Activated T-helper 1 cell treated with Interleukin-2 at 50 U/mL for 16 hours (primary cell): ENCODE measurements at places on chromosomes 2 and 18.

GRCh38 chr2:29478641-29479040 is 363.4 kb downstream of the CLIP4 start:
- DNase-seq: no peak

DNA sequence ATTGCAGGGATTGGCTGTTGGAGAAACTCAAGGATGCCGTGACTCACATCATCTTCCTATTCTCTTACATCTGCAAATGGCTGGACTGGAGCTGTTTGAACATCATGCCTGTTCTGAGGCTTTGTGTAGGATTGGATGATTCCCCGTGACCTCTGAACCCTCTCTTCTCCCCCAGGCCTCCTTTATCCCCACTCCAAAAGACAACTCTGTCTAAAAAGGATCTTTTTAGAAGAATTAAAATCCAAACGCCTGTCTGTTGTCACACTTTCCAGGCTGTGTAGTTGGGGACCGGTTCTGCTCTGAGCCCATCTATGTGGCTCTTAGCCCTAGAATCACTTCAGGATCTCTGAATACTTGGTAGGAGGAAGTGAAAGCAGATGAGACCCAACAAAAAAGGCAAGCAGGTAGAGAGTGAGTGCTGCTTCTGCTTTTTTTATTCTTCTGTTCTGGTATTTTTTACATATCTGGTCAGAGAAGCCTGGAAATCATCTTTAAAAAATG is 565 bp downstream of the SP140 start:
- no peak for DNase-seq

GRCh38 chr18:78625847-78626246 is 353.8 kb upstream of the SALL3 start:
- no peak for DNase-seq

- no peak for DNase-seq
These were observed at the start of gene ZSWIM2 for GRCh38 chr2:186848873-186849578. Gene ZSWIM2 (minus strand): TSS chr2:186849170. CDS start chr2:186849130, 40 bp downstream.

GRCh38 chr2:158095912-158096311 is 5.8 kb upstream of the UPP2 start:
- DNase-seq: no peak

DNA sequence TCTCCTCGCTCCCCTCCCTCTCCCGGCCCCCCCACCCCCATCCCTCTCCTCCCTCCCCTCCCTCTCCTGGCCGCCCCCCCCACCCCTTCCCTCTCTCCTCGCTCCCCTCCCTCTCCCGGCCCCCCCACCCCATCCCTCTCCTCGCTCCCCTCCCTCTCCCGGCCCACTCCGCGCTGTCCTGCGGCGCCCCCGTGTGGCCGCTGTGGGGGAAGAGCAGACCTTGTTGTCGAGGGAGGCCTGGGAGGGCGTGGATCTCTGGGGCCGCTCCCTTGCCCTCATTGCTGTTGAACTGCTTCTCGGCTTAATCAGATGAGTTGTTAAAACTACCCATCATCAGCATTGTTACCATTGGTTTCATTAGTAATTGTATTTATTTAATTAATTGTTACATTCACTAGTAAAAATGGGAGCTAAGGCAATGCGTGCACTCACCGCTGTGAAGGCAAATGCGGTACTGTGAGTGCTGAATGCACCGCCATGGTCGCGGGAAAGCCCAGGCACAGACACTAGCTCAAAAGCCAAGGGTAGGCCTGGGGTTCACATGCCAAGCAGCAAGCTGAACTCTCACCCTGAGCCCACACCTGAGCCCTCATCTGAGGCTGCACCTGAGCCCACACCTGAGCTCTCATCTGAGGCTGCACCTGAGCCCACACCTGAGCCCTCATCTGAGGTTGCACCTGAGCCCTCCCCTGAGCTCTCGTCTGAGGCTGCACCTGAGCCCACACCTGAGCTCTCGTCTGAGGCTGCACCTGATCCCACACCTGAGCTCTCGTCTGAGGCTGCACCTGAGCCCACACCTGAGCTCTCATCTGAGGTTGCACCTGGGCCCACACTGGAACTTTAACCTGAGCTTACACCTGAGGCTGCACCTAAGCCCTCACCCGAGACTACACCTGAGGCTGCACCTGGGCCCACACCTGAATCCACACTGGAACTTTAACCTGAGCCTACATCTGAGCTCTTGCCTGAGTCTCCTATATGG is 8.8 kb downstream of the RTP5 start:
- peak; percentile 68 for DNase-seq

- no peak for DNase-seq
These were observed 785.5 kb upstream of the HS6ST1 start for GRCh38 chr2:129103936-129104878.

DNA sequence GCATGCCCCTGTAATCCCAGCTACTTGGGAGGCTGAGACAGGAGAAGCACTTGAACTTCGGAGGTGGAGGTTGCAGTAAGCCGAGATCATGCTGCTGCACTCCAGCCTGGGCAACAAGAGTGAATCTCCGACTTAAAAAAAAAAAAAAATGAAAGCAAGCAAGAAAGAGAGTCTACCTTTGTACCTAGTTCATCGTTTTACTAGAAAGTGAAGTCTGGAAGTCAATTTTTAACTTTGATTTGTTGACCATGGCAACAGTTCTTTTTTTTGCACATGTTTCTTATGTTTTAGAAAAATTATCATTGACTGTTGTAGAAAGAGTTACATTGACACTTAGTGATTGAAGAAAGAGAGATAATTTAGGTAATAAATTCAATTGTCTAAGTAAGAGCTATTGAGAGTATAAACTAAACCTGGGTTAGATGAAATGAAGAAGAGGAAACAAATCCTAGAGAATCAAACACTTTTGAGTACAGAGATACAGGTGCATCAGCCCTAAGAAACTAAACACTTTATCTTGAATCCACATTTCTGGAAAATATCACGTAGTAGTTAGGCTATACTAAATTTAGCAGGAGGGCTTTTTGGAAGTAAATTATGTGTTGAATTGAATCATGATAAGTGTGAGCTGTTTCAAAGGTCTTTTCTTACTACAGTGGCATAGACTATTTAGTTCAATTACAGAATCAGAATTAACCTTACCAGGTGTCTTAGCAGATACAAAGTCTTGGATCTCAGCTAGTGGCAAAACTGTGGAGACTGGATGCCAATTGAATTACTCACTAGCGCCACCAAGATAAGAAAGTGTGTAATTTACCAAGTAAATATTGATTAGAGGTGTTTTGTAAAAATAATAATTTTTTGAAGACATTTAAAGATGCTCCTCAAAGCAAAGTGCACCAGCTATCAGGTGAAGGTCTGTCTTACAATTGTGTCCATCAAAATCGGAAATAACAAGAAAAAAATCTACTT is 303.4 kb upstream of the NRXN1 start:
- no peak for DNase-seq

DNA sequence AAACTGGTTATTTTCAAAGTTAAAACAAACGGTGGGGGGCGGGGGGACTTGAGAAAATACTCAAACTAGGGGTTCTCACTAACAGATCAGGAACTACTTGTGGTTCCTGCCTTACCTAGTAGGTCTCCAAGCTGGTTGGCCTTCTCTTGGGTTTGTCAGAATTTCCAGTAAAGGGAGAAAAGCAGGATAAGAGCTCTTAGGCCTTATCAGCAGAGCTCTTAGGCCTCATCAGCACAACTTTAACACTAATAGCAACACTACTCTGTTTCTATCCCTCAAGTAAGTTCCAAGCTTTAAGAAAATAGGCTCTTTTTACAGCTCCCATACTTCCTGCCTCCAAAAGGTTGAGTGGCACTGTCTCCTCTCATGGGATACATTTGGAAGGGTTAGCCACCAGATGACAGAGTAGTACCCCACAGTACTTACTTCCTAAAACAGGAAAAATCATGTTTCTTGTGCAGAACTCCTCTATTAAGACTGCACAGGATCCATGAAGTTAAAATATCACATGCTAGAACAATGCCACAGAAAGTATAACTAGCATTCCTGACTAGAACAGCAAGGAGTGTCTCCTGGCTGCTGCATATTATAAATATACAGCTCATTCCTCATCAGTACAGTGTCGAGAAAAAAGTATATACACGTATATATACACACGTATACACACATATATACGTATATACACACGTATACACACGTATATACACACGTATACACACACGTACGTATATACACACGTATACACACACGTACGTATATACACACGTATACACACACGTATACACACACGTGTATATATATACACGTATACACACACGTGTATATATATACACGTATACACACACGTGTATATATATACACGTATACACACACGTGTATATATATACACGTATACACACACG is 6.1 kb downstream of the FBXO11 start:
- DNase-seq: no peak

GRCh38 chr2:138718405-138718804 is 61.8 kb downstream of the NXPH2 start:
- no peak for DNase-seq

- no peak for DNase-seq
These were observed 542.8 kb downstream of the IRS1 start for GRCh38 chr2:226256709-226257376.

DNA sequence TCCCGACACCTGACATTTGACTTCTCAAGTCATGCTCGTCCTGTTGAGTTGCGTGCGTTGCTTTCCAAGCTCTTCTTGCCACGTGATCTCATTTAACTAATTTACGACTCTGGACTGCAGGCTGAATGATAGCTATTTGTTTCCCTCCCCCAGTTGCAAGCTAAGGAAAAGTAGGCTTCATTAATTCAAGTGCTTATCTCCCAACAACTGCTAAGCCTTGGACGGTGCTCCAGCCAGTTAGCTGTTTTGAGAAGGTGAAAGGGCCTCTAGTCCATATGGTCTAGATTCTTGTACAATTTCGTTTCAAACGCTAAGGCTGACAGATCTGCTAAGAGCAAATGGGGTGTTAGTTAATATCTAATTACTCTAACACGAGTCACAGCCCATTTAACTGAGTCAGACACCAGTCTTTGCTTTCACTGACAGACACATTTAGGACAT is 21.1 kb downstream of the GPR45 start:
- no peak for DNase-seq

DNA sequence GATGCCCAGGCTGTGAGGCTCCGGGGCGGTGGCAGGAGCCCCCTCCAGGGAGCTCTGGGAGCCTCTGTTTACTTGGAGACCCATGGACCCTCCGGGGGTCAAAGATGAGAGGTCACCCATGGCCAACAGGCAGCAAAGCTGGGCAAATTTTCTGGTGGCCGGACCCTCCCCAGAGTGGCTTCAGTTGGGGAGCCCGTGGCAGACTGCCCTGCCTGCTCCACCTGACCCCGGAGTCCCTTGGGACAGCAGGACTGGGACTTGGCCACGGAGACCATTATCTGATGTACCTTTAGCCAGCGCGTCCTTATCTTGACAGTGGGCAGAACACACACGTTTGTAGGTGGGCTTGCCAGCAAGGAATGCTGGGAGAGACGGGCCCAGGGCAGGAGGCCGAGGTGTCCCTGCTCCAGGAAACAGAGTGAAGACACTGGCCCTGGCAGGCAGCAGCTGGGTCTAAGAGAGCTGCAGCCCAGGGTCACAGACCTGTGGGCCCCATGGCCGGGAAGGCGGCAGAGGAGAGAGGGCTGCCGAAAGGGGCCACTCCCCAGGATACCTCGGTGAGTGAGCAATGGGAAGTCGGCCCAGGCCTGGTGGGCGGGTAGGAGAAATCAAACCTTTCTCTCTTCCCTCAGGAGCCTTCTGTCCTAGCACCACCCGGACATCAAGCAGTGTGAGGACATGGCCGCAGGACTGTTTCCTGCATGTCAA is at the start of the genes ABCG5 and ABCG8:
Gene ABCG5, minus strand, starts transcription at position 280 of the 708 bp plus-strand sequence. Its CDS starts 160 bp downstream, at position 120.
Gene ABCG8, plus strand, starts transcription at position 412 of the 708 bp plus-strand sequence. Its CDS starts 83 bp downstream, at position 495.
- no peak for DNase-seq

GRCh38 chr2:23505218-23505983 is 120.4 kb downstream of the KLHL29 start:
- DNase-seq: no peak

DNA sequence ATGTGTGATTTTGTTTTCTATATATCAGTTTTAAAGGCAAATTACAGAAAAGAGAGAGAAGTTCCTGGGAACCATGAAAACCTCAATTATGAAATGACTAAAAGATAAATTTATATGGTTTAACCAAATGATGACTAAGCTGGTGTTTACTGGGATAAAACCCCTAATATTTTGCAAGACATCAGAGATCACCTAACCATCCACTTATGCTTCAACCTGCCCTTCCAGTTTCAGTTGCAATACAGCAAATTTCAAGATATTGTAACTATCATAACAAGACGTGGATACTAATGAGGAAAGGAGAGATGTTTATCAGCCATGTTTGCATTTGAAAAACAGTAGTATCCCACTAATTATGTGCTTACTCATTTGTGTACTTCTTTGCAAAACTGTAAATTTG is 108.2 kb downstream of the GAREM1 start:
- DNase-seq: no peak

DNA sequence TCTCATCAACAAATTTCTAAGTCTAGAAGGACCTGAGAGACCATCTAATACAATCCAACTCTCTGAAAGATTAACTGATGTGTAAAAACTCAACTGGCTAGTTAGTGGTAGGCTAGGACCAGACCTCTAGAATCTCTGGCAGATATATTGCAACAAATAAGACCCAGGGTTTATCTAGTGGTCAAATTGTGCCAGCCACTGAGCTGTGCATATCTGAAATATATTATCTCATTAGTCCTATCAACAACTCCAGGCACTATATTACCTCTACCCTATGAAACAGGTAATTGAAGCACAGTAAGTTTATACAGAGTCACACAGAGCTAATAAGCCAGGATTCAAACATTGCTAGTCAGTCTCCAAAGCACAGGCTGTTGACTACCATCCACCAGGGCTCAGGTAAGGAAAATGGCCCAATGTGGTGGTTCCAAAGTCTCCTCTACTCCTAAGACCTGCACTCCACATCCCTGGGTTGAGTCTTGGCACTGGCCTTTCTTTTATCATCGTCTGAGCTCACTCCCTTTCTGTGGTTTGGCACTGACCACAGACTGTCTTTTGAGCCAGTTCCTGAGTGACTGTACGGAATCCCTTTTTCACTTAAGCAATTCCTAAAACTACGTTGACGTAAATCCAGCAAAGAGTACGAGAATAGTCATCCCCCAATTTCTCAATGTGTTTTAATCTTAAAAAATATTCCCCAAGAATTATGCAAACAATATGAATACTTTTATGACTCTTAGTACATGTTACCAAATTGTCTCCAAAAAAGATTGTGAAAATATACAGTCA is 11.9 kb upstream of the PID1 start:
- DNase-seq: no peak

GRCh38 chr2:97967931-97968627 is 27.7 kb downstream of the TMEM131 start:
- DNase-seq: no peak

DNA sequence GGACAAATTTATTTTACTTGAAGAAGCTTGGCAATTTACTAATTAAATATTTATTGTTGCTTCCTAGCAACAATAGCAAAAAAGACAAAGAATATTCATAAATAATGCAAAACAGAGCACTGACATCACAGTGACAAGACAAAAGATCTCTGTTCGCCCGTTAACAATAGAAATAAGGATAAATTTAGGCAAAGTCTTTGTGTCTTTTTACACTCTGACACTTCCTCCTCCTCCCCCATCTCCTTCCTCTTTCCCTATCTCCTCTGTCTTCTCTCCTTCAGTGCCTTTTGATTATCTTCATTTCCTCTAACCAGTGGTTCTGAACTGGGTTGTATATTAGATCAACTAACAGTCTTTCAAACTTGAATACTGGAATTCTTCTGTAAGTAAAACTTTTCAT is 808.4 kb downstream of the ERBB4 start:
- no peak for DNase-seq
